ENCODE measurements at places on chromosomes 16 and 17. TPM values are rescaled to one million over a fixed set of nuclear protein-coding genes. Genes with fewer than 3 reads are reported as not detected.

Gene VTN
- total RNA-seq, result 24.7 TPM

Gene RAC3
- total RNA-seq, result 39.9 TPM

Gene RUNDC1
- total RNA-seq, result 19.6 TPM

Gene MILR1
- 1.4 TPM for total RNA-seq

Gene SALL1
- 0.29 TPM for total RNA-seq

Gene CCL17
- not detected for total RNA-seq

Gene NR1D1
- total RNA-seq, result 10.6 TPM

Gene PKMYT1
- 67.8 TPM for total RNA-seq

Gene HSD17B1
- 1.5 TPM for total RNA-seq

Gene TAT
- 0.03 TPM for total RNA-seq

Gene KRT24
- total RNA-seq, result not detected

Gene TBC1D10B
- total RNA-seq, result 30.1 TPM

Gene ATPAF2
- 23.0 TPM for total RNA-seq

Gene GALNS
- total RNA-seq, result 48.7 TPM
